Myometrial cell (primary cell): ENCODE measurements at places on chromosomes 6 and 20. TPM values are rescaled to one million over a fixed set of nuclear protein-coding genes. Genes with fewer than 3 reads are reported as not detected.

Gene GOPC
- 37.5 and 53.7 TPM in 2 replicates for total RNA-seq

Gene MAD2L1BP
- total RNA-seq, result 35.5 and 37.6 TPM in 2 replicates

Gene NR2E1
- total RNA-seq, result not detected in 2 replicates

Gene ZNF311
- 0.29 and 1.2 TPM in 2 replicates for total RNA-seq

Gene AGER
- 2.3 and 5.5 TPM in 2 replicates for total RNA-seq

Gene CNR1
- 2.3 and 4.9 TPM in 2 replicates for total RNA-seq

Gene SNAI1
- total RNA-seq, result 0.89 and 2.0 TPM in 2 replicates

Gene BAG2
- 21.6 and 23.7 TPM in 2 replicates for total RNA-seq

Gene TINAG
- total RNA-seq, result not detected in 2 replicates

Gene GSTA2
- not detected in 2 replicates for total RNA-seq

Gene PRSS16
- total RNA-seq, result 2.3 and 2.8 TPM in 2 replicates

Gene TRIM15
- not detected in 2 replicates for total RNA-seq

Gene CTSZ
- 119 and 155 TPM in 2 replicates for total RNA-seq

Gene RSPO4
- not detected in 2 replicates for total RNA-seq

Gene EYS
- total RNA-seq, result under 0.01 and 0.29 TPM in 2 replicates

Gene DNMT3B
- total RNA-seq, result 1.7 and 2.7 TPM in 2 replicates

Gene MAP3K5
- 40.9 and 50.5 TPM in 2 replicates for total RNA-seq

Gene C6orf58
- total RNA-seq, result not detected in 2 replicates

Gene GLYATL3
- not detected in 2 replicates for total RNA-seq

Gene CDSN
- total RNA-seq, result not detected in 2 replicates

Gene SLC35F1
- under 0.01 TPM in 1 of 2 replicates, not detected in the other for total RNA-seq

Gene HLA-DQB2
- not detected in 2 replicates for total RNA-seq

Gene ZGPAT
- 24.1 and 42.7 TPM in 2 replicates for total RNA-seq

Gene HDGFL1
- total RNA-seq, result not detected in 2 replicates

Gene HLA-DPA1
- 3.7 and 8.7 TPM in 2 replicates for total RNA-seq

Gene PEDS1
- 36.7 and 54.2 TPM in 2 replicates for total RNA-seq

Gene MEP1A
- not detected in 2 replicates for total RNA-seq

Gene RSPH4A
- total RNA-seq, result under 0.01 TPM in 1 of 2 replicates, not detected in the other

Gene PACRG
- total RNA-seq, result not detected in 2 replicates

Gene SNAP91
- total RNA-seq, result not detected in 2 replicates

Gene DPPA5
- not detected in 2 replicates for total RNA-seq

Gene BMP2
- total RNA-seq, result 0.53 and 1.2 TPM in 2 replicates

Gene GLP1R
- not detected in 2 replicates for total RNA-seq

Gene CLPSL1
- not detected in 2 replicates for total RNA-seq

Gene SALL4
- total RNA-seq, result not detected in 2 replicates

Gene LINC00237
- not detected in 2 replicates for total RNA-seq

Gene PRSS35
- total RNA-seq, result 1.4 and 3.0 TPM in 2 replicates

Gene DEFB132
- total RNA-seq, result not detected in 2 replicates

Gene ZNF391
- 1.2 and 3.4 TPM in 2 replicates for total RNA-seq

Gene MAS1
- total RNA-seq, result not detected in 2 replicates

Gene DAAM2
- total RNA-seq, result 0.29 and 0.35 TPM in 2 replicates

Gene L3MBTL3
- 2.5 and 9.2 TPM in 2 replicates for total RNA-seq

Gene OCSTAMP
- total RNA-seq, result not detected in 2 replicates

Gene MYH7B
- under 0.01 TPM in 1 of 2 replicates, not detected in the other for total RNA-seq

Gene C20orf144
- 0.18 TPM in 1 of 2 replicates, not detected in the other for total RNA-seq

Gene PCSK2
- not detected in 2 replicates for total RNA-seq

Gene RHAG
- total RNA-seq, result not detected in 2 replicates

Gene MCM8
- 10.4 and 14.2 TPM in 2 replicates for total RNA-seq

Gene CRISP3
- total RNA-seq, result not detected in 2 replicates

Gene ASIP
- total RNA-seq, result not detected in 2 replicates

Gene SAPCD1
- 1.8 and 2.3 TPM in 2 replicates for total RNA-seq

Gene SLC17A2
- total RNA-seq, result not detected in 2 replicates

Gene SYCP2L
- total RNA-seq, result not detected in 2 replicates

Gene ARG1
- total RNA-seq, result not detected in 2 replicates
